ENCODE measurements at places on chromosomes 2 and 18.

- no peak for DNase-seq
Observed at GRCh38 chr18:9260388-9261380, 73.9 kb upstream of the TWSG1 start.

GRCh38 chr18:41721103-41721790, 233.8 kb upstream of the PIK3C3 start:
- DNase-seq, result no peak

DNA sequence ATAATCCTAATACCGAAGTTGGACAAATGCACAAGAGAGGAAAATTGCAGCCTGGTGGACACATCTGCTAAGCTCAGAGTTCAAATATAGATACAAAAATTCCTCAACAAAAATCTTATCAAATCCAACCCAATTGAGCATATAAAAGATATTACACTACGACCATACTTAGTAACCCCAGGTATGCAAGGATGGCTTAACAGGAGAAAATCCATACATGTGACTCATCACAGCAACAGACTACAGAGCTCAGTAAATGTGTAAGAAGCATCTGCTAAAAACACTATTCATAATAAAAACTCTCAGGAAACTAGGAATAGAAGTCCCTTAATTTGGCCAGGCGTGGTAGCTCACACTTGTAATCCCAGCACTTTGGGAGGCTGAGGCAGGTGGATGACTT, 28.3 kb downstream of the HS6ST1 start:
- DNase-seq, result no peak

- DNase-seq, result no peak
Observed at GRCh38 chr18:23550898-23551297, 35.4 kb downstream of the NPC1 start.

DNA sequence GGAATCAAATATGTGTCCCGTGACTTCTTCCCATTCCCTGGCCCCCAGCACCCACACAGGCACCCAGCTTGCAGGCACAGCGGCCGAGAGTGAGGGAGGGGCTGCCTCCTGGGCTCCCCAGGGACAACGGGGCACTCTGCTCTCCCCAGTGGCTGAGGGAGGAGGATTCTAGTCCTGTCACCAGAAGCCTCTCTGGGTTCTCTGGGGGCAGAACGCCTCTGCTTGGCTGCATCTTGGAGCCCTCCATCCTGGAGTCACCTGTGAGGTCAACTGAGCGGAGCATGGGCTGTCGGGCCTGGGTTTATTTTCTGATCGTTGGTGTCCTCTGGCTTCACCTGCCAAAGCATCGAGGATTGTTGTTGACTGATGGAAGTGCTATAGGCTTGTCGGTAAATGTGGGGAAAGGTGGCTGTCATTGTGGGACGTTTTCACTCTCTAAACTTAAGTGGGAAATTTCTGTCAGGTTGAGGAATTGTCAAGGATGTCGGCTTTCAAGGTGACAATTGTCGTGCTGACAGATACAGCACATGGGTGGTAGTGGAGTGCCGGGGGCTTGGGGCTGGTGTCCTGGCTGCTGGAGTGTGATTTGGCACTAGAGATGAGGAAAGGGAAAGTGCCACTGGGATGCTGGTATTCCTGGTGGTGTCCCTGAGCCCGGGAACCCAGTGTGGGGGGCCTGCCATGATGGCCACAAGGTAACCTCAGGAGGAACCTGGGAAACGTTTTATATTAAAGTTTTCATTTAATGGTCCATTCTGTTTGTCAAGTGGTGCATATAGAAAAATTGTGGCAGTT, 13.6 kb downstream of the SH3RF3 start:
- no peak for DNase-seq

- DNase-seq, result no peak
Observed at GRCh38 chr18:60568220-60568619, 195.6 kb upstream of the MC4R start.

GRCh38 chr2:152352616-152353015, 17.6 kb downstream of the FMNL2 start:
- DNase-seq, result no peak

DNA sequence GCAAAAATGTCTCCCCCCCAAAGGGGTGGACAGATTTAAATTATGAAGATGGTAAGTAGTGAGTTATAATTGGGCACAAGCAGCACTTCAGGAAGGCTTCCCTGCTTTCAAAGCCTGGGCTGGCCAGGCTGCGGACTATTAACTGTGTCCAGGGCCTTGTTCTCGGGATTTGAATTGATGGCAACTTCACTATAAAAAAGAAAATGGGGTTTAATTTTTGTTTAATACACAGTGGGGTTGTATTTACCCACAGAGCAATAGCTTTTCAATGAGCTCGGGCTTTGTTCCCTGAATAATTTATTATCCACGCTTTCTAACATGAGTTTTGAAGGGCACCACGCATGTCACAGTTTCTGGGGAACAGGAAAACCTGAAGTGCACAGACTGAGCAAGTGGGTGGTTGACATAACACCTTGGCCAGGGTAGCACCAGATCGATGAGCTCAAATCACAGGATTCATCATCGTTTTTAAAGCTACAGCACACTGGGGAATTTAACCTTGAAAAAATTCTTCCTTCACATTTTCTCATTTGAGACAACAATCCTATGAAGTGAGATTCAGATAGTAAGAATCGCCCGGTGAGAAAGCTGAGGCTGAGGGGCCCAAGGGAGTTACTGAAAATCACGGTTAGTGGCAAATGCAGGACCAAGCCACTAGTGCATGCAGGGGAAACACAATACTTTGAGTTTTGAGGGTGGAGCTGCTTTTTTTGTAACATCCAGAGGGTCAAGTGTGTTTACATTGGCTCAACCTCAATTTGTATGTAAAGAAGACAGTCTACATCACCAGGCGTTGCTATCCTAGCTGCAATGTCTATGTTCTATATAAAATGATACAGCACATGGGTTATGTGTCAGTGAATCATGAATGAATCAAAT, 28.9 kb upstream of the LMAN1 start:
- no peak for DNase-seq

- no peak for DNase-seq
Observed at GRCh38 chr2:45119038-45119437, 109.8 kb upstream of the SIX2 start.

DNA sequence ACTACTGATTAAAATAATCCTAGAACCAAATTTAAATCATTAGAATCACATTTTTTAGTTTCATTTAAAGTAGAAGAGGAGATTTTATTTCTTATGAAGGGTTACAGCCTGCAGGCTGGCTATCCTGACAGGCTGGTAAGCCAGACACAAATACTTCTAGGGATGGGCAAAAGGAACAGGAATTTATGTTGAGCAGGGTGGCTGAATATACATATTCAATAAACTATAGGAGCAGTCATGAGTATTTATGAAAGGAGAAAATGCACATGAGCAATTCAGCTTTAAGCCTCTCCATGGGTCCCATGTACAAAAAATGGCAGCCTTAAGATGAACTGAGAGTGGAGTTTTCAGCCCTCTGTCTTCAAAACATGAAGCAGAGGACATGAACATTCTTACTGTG, 182.4 kb downstream of the CTNNA2 start:
- DNase-seq, result no peak

GRCh38 chr2:212975333-212975732, 176.1 kb downstream of the IKZF2 start:
- no peak for DNase-seq

DNA sequence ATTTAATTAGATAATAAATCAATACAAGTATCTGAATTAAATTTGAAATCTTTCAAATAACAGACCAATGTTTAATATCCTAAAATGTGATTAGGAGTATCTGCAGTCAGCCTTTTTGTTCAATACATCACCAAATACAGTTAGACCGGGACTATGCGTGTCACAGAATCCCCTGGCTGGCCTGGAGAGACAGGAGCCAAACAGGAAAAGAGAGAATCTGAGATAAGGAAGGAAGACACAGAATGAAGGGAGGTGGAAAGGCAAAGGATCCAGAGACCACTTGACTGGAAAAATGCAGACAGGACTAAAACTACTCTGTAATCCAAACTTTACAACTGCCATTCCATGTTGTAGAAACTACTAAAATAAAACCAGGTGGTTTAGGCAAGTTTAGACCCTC, 66.3 kb downstream of the SIGLEC15 start:
- DNase-seq, result no peak

GRCh38 chr2:179562330-179562885, 297.8 kb upstream of the SESTD1 start:
- no peak for DNase-seq

DNA sequence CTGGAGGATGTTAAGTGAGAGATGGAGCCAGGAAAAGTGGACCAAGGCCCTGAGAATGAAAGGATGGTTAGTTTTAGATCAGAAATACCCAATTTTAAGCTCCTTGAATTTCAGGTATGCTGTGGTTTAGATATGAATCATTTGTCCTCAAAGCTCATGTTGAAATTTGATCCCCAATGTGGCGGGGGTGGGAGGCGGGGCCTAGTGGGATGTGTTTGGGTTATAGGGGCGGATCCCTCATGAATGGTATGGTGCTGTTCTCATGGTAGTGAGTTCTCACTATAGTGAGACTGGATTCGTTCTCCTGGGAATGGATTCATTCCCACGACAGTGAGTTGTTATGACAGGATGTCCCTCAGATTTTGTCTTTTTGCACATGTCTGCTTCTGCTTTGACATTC, 11.4 kb downstream of the MYO5B start:
- no peak for DNase-seq

- DNase-seq, result no peak
Observed at GRCh38 chr2:54545702-54546450, 89.7 kb downstream of the SPTBN1 start.

GRCh38 chr2:215692387-215693079, 256.7 kb upstream of the FN1 start:
- DNase-seq, result no peak

- no peak for DNase-seq
Observed at GRCh38 chr2:207565736-207566500, 36.2 kb downstream of the CREB1 start.

DNA sequence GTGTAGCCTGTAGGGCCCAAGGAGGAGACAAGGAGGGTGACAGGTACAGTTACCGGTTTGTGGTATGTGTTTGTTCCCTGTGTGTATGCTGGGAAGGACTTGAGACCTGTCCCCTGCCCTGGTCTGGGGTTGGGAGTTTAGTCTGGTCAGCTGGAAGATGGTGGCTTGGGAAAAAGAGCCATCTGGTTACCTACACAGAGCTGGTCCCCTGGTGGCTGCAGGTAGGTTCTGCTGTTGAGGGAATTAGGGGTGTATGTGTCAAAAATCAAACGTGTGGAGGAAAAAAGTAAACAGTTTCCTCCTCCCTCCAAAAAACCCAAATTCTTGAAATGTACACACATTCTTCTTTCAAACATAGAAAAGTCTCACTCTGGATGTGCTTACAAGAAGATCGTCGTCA, 24.3 kb downstream of the PTMA start:
- no peak for DNase-seq

DNA sequence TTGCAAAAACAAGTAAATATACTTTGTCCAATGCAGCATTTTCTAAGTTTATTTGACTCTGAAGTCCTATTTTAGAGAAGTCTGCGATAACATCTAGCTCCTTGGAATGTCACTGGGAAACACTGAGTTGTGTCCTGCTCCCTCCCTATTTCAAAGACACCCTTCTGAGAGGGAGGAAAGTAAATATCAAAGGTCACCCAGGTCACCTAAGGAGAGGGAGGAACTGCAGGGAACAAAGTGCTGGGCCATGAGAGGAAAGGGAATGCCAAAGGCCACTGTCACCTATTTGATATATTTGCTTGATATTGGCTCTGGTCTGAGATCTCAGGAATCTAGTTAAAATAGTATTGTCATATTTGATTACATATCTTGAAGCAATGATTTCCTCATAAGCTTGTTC, 201.3 kb downstream of the GCA start:
- no peak for DNase-seq

- DNase-seq, result no peak
Observed at GRCh38 chr2:69524799-69525198, 87.6 kb upstream of the NFU1 start.

DNA sequence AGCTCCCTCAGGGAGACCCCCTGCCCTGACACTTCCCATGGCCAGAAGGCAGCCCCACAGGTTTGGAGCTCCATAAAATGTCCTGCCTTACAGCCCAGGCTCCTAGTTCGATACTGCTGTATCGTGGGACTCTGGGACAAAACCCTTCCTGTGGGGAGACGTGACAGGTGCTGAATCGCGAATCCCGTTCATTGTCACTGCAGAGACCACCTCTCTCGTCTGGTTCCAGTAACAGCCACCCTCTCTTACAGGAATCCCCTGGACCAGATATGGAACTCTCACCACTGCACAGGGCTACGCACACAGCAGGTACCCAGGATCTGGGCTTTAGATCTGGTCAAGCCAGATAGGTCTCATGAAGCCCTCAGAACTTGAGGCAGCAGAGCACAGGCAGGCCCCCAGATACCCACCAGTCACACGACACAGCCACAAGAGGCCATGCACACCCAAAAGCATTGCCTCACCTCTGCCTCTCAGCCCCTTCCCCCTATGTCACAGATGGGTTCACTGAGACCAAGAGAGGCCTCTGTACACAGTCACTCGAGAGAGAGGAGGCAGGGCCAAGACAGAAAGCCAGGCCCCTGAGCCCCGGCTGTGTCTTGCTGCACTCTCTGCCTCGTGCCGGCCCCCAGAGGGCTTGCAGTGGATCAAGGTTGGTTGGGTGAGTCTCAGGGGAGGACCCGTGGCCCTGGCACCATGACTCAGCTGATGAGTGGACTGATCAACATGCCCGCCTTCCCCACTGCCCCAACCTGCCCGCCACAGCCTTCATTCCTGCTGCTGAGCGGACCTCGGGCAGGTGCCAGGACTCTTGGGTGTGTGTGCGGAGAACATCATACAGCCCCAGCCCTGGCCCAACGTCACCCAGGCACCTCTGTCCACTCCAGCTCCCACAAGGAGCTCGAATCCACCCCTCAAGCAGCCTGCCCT, 7.6 kb downstream of the SDC1 start:
- no peak for DNase-seq

- no peak for DNase-seq
Observed at GRCh38 chr2:215904101-215904500, 109.2 kb downstream of the MREG start.

- DNase-seq, result no peak
Observed at GRCh38 chr2:211237586-211238275, 681.3 kb downstream of the CPS1 start.

DNA sequence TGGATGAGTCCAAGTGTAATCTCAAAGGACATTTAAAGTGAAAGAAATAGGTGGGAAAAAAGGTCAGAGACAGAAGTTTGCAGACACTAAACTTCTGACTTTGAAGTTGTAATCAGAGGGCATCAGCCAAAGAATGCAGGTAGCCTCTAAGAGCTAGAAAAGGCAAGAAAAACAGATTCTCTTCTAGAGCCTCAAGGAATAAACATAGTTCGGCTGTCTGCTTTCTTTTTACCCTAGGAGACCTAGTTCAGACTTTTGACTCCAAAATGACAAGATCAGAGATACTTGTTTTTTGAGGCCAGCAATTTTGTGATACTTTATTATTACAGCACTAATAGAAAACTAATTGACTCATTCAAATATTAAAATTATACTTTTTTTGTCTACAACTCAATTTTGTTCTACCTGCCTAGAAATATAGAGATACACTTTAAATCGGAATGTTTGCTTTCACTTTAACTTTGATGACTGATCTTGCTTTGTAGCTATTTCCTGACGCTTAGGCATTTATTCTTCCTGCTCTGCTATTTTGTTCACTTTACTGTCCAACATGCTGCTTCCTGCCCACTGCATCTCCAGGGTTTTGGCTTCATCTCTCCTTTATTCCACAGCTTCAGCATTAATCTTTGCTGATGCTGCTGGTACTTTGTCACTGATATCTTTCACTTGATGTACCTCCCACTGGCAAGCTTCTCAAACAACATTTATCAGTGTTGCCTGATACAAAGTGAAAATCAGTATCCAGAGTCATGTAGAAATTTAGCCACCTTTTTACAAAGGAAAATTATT, 272.5 kb downstream of the DSEL start:
- DNase-seq, result no peak
